ENCODE measurements at places on chromosomes 5 and 9.

GRCh38 chr9:36332006-36332405 lies 68.1 kb downstream of the RNF38 start:
- DNase-seq = no peak

GRCh38 chr9:2229109-2229721 lies 214.1 kb downstream of the SMARCA2 start:
- no peak for DNase-seq

DNA sequence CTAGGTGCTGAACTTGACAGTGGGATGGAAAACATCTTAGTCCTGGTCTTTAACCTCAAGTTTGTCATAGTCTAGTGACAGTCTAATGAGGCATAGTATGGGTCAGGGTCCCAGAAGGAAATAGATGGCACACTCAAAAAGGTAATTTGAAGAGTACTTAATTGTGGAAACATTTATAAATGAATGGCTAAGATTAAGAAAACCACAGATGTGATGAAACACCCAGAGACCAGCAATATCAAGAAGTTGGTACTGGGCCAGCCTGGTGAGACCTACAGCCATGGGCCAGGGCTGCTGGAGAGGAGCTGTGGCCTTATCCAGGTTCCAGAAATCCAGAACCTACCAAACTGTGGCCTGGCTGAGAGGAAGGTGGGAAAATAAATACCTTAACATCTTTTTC lies 93.5 kb upstream of the ATG10 start:
- no peak for DNase-seq

- no peak for DNase-seq
Measured at GRCh38 chr9:94864862-94865509, 138.5 kb downstream of the AOPEP start.

DNA sequence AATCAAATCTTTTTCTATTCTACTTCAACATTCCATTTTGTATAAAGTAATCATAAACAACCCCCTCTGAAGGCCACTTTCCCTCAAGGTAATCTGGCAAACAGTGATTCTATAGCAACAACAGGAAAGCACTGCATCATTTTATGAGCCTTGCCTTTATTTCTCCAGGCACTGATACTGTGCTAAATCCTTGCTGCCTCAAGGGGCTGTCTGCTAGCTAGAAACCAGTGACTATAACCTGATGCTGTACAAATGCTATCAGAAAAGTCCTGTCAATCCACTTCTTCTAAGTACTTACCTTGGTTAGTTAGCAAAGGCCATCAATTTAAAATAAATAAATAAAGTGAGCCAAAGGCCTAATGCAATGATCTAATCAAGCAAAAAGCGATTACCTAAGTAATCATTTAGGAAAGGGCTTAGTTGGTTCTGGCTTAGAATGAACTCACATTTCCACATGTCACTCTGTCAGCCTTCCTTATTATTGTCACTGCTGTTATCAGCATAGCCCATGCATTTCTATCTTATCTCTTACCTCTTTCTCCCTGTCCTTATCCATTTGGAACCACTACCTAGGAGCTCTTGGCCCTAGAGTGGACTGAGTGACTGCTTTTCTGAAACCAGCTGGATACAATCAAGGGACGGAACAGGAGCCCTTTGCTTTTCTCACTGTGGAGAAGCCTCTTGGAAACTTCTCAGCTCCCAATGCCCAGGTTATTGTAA lies 246.1 kb upstream of the MEF2C start:
- DNase-seq = no peak

DNA sequence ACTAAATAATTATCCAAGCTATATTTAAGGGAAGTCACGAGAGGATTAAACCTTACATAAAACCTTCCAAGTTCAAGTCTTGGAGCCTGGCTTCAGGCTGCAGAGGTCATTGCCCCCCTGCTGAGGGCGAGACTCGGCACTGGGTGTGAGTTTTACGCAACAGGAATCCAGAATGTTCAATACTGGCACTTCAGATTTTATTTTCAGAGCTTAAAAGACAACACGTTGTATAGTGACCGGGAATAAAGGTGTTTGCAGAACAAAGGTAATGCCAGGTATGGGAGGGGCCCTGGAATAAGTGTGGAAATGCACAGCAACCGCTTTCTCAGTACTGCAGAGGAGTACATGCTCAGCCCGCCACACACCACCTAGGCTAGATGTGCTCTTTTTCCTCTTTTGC lies 207.0 kb downstream of the GAPVD1 start:
- DNase-seq = no peak

- no peak for DNase-seq
Measured at GRCh38 chr9:804026-804425, 37.5 kb upstream of the DMRT1 start.

GRCh38 chr5:145704724-145705123 lies 130.4 kb downstream of the PRELID2 start:
- DNase-seq = no peak

GRCh38 chr5:172167895-172168294 lies 20.1 kb downstream of the STK10 start:
- no peak for DNase-seq

- no peak for DNase-seq
Measured at GRCh38 chr9:89756891-89757537, 152.2 kb downstream of the GADD45G start.

GRCh38 chr5:29016067-29016466 lies 1977.7 kb upstream of the CDH9 start:
- DNase-seq = no peak

GRCh38 chr9:14292181-14292739 lies 21.7 kb downstream of the NFIB start:
- no peak for DNase-seq

GRCh38 chr5:173016598-173017046 lies 33.1 kb downstream of the ATP6V0E1 start:
- no peak for DNase-seq

DNA sequence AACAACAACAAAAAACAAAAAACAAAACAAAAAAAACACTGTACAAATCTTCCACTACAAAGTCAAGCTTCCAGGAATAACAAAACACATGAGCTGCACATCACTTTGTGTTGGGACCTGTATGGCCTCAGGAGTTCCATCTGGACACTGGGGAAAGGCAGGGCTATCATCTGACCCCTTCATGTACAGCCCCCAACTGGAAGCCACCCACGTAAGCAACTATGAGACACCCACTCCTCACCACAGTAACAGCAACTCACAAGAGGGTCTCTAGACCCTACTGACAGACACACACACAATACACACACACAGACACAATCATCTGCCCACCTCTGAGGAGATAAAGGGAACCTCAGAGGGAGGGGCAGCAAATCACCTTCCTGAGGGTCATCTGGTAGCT lies 81.7 kb upstream of the LRRTM2 start:
- no peak for DNase-seq

- DNase-seq = no peak
Measured at GRCh38 chr9:123335193-123335985, 20.6 kb upstream of the CRB2 start.

GRCh38 chr5:18876565-18876964 lies 1111.4 kb downstream of the CDH18 start:
- no peak for DNase-seq

All from NCI-H1436 treated with DMSO at 0.1 percent for 48 hours (cell line).